ENCODE measurements at places on chromosomes 7 and 10. TPM values are rescaled to one million over a fixed set of nuclear protein-coding genes. Genes with fewer than 3 reads are reported as not detected.

Gene LIPA
- 194 TPM for polyA plus RNA-seq

Gene EPDR1
- 5.8 TPM for polyA plus RNA-seq

Gene GPR37
- polyA plus RNA-seq = 2.2 TPM

Gene SYT15
- polyA plus RNA-seq = 2.5 TPM

Gene FLNC
- polyA plus RNA-seq = 53.3 TPM

Gene WNT8B
- 0.09 TPM for polyA plus RNA-seq

Gene GLI3
- 5.4 TPM for polyA plus RNA-seq

Gene NKX2-3
- polyA plus RNA-seq = 22.1 TPM

Gene CUZD1
- 0.90 TPM for polyA plus RNA-seq

Gene ENTPD1
- polyA plus RNA-seq = 21.3 TPM

GRCh38 chr10:35471435-35471834, 133.7 kb upstream of the GJD4 start:
- H3K36me3 ChIP-seq = no peaks in the 10 kb centered on the region
- H3K4me3 ChIP-seq = no peak overlapping the region
- H3K27ac ChIP-seq = no peak overlapping the region
- H3K27me3 ChIP-seq = no peaks in the 10 kb centered on the region
- DNase-seq = no peak
- no peaks in the 10 kb centered on the region for H3K4me1 ChIP-seq

GRCh38 chr7:6107924-6108323, 76.7 kb downstream of the ANKRD61 start:
- H3K27ac ChIP-seq = no peak overlapping the region
- H3K36me3 ChIP-seq = peaks cover 14% of the 10 kb centered on the region
- DNase-seq = no peak
- no peaks in the 10 kb centered on the region for H3K27me3 ChIP-seq
- H3K4me3 ChIP-seq = no peak overlapping the region

DNA sequence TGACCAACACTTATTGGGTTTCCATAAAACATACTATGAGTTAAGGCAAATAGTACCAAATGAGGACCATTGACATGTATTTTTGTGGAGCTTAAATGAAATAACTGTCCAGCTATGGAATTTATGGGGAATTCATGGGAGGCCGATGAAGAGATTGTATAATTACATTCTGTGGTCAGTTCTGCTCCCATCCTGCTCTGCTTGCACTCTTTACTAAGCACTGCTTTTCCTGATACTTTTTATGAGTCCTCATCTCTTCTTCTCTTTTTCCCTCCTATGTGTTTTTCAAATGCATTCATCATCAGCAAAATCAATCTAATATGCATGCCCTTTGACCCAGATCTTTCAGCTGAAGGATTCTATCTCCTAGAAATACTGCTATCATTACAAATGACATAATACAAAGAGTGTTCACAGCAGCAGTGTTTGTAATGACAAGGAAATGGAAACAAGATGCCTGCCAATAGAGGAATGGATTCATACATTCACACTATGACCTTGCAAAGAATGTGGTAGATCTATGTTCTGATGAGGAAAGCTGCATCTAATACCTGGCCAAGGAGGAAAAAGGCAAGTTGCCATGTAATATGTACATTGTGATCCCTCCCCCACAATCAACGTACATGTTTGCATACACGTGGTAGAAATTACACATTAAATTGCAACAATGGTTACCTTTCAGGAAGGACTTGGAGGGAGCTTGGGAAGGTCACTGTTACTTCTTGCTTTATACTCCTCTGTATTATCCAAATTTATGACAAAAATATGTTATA, 73.9 kb downstream of the PCGF5 start:
- DNase-seq = no peak
- no peaks in the 10 kb centered on the region for H3K36me3 ChIP-seq
- H3K4me1 ChIP-seq = peaks cover 6% of the 10 kb centered on the region
- no peak overlapping the region for H3K4me3 ChIP-seq

GRCh38 chr7:136956232-136956631, 87.8 kb downstream of the CHRM2 start:
- no peaks in the 10 kb centered on the region for H3K36me3 ChIP-seq
- no peaks in the 10 kb centered on the region for H3K4me1 ChIP-seq
- H3K4me3 ChIP-seq = no peak overlapping the region
- H3K27me3 ChIP-seq = no peaks in the 10 kb centered on the region
- DNase-seq = no peak

DNA sequence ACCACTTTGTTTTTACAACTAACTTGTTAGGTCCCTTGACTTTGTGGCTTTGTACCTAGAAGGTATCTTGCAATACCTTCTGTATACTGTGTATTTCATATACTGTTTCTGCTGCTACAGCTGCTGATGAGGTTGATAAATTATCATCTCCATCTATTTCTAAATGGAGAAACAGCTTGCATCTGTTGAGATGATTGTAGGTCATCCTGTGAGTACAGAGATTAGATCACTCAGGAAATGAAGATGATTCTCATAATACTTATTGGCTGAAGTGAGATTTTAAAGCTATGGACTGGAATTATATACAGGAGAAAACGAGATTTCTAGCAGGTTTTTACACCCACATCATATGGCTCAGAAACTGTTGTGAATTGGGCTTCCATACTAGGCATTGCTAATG, 280.5 kb downstream of the KCND2 start:
- H3K36me3 ChIP-seq = no peaks in the 10 kb centered on the region
- H3K4me1 ChIP-seq = no peaks in the 10 kb centered on the region
- H3K27me3 ChIP-seq = no peaks in the 10 kb centered on the region
- H3K27ac ChIP-seq = no peak overlapping the region

DNA sequence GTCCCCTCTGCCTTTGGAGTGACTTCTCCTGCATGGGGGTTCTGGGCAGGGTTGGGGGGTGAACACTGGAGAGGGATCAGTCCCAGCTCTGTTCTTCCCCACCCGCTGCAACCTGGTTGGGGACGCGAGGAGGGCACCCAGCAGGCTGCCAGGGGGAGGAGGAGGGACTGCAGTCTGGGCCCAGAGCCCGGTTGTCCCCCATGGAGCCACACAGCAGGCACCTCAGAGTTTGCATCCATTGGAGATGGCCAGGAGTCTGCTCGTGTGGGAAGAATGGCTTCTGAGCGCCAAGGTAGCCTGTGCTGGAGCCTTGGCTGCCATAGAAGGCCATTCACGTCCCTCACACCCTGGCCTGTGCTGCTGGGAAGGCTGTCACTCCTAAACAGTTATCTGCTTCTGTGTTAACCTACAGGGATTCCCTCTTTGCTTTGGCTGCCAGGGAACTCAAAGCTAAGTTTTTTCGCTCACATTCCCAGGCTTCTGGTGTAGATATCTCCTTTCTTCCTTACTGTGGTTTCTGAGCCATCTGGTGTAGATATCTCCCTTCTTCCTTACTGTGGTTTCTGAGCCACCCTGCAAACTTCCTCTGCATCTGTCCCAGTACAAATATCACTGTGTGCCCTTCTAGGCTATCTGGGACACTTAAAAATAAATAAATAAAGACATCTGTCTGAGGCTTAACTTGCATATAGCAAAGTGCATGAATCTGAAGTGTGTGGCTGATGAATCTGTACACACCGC, 133.7 kb downstream of the LHPP start:
- H3K4me3 ChIP-seq = no peak overlapping the region
- no peaks in the 10 kb centered on the region for H3K27me3 ChIP-seq
- no peak overlapping the region for H3K27ac ChIP-seq
- H3K4me1 ChIP-seq = peaks cover 7% of the 10 kb centered on the region

- no peak for DNase-seq
- H3K4me1 ChIP-seq = no peaks in the 10 kb centered on the region
- H3K36me3 ChIP-seq = no peaks in the 10 kb centered on the region
Measured at GRCh38 chr7:120053390-120053961, 219.5 kb upstream of the KCND2 start.

- peak; percentile 100 for DNase-seq
- H3K27ac ChIP-seq = peak within 1 kb of the TSS; percentile 93
- no peaks in the 10 kb centered on the region for H3K27me3 ChIP-seq
- peaks cover 10% of the 10 kb centered on the region for H3K4me1 ChIP-seq
- H3K36me3 ChIP-seq = peaks cover 19% of the 10 kb centered on the region
Measured at GRCh38 chr7:25125137-25125946, at the start of gene CYCS. Gene CYCS, minus strand, starts transcription at chr7:25125260. Its CDS starts 1,141 bp downstream, at chr7:25124119.

GRCh38 chr10:86018735-86019058, 347.9 kb downstream of the GRID1 start:
- H3K36me3 ChIP-seq = no peaks in the 10 kb centered on the region
- no peak for DNase-seq
- no peak overlapping the region for H3K4me3 ChIP-seq
- H3K27ac ChIP-seq = no peak overlapping the region

- H3K36me3 ChIP-seq = no peaks in the 10 kb centered on the region
- no peaks in the 10 kb centered on the region for H3K4me1 ChIP-seq
- no peaks in the 10 kb centered on the region for H3K27me3 ChIP-seq
- no peak overlapping the region for H3K27ac ChIP-seq
- H3K4me3 ChIP-seq = no peak overlapping the region
Measured at GRCh38 chr10:85967594-85967993, 399.0 kb downstream of the GRID1 start.

GRCh38 chr10:5481121-5481520, 18.2 kb downstream of the CALML5 start:
- H3K4me1 ChIP-seq = no peaks in the 10 kb centered on the region
- H3K27me3 ChIP-seq = no peaks in the 10 kb centered on the region
- H3K36me3 ChIP-seq = no peaks in the 10 kb centered on the region
- H3K4me3 ChIP-seq = no peak overlapping the region

- H3K4me1 ChIP-seq = no peaks in the 10 kb centered on the region
- no peak overlapping the region for H3K27ac ChIP-seq
- no peaks in the 10 kb centered on the region for H3K36me3 ChIP-seq
- no peak overlapping the region for H3K4me3 ChIP-seq
- no peak for DNase-seq
Measured at GRCh38 chr7:104656467-104656866, 328.1 kb downstream of the LHFPL3 start.

DNA sequence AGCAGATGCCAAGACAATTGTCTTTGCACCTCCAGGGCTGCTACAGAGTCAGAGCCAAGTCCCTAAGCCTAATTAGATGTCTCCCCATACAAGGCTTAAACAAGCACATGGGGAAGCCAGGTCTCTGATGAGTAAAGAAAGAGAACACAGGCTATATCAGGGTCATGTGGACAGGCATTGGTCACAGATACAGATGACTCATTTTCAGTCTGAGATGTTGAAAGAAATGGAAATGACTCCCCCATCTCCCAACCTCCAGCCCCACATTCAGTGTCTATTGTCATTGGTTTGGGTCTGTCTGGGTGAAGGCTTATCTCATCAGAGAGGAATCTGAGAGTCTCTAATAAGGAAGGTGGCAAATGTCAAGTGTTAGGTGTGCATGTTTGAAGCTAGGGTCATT, 290.1 kb upstream of the KIAA1217 start:
- no peak overlapping the region for H3K27ac ChIP-seq
- no peaks in the 10 kb centered on the region for H3K36me3 ChIP-seq
- H3K4me1 ChIP-seq = no peaks in the 10 kb centered on the region
- DNase-seq = no peak

GRCh38 chr7:95062901-95063300, 155.5 kb downstream of the PPP1R9A start:
- H3K27me3 ChIP-seq = no peaks in the 10 kb centered on the region
- H3K36me3 ChIP-seq = no peaks in the 10 kb centered on the region
- no peaks in the 10 kb centered on the region for H3K4me1 ChIP-seq
- DNase-seq = no peak
- no peak overlapping the region for H3K27ac ChIP-seq
- H3K4me3 ChIP-seq = no peak overlapping the region

DNA sequence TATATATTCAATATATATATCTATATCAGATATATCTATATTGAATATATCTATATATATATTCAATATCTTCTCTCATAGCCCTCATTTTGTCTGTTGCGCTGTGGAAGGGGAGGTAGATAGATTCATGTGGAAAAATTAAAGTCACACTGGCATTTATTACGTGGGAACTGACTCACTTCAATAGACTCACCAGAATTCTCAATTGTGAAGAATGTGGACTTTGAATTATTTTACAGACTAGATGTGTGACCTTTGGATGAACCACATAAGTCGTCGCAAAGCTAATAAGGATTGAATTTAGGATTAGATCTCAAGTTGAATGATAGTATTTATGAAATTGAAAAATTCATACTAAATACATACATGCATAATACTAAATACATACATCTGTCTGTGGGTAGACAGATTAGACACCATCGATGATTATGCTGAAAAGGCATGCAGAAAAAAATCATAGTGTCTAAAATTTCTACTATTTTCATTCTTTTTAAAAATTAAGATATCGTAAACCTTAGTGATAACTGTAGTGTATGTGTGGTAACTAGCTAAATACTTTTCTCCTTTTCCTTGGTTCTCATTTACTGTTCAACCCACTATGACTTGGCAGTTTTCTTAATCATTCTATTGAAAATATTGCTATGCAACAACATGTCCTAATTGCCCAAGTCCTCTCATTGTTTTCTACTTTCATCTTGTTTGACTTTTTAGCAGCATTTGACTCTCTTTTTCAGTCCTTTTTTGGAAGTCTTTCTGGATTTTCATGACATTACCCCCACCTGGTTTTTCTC, 61.8 kb upstream of the A1CF start:
- H3K27ac ChIP-seq = no peak overlapping the region
- H3K4me1 ChIP-seq = peaks cover 4% of the 10 kb centered on the region
- H3K27me3 ChIP-seq = no peaks in the 10 kb centered on the region
- DNase-seq = peak; percentile 42
- no peaks in the 10 kb centered on the region for H3K36me3 ChIP-seq

DNA sequence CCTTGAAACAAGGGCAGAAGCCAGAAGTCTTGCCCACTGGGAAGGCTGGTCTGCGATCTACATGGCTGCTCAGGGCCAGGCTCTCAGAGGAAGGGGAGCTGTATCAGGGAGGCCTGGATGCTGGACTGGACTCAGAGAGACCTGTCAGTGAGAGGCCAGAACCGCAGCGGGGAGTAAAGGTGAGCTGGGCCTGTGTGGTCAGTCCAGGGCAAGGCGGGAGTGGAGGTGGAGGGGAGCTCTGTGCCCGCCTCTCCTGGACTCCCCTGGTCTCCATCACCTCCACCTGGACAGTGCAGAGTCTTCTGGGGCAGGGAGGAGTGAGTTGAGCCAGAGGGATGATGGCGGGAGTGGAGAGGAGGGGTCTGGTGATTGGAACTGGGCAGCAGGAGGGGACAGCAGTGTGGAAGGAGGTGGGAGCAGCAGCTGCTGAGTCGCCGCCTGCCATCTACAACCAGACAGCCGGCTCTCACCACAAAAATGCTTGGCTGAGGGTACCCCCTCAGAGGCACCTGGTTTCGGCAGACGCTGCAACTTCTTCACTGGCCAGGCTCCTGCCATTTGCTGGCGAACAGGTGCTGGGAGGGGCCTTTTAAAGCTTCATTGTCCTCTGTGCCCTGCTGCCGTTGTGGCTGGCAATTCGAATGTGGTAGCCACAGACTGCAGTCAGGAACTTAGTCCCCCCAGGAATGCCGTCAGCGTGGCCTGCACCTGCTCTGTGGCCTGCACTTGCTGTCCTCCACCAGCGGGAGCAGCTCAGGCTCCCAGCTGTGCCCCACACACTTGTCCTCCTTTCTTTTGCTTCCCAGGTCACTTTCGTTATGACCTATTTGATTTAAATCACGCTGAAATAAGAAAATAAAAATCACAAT, 3.5 kb downstream of the RASSF4 start:
- H3K27ac ChIP-seq = no peak overlapping the region
- no peak overlapping the region for H3K4me3 ChIP-seq
- no peaks in the 10 kb centered on the region for H3K36me3 ChIP-seq
- H3K4me1 ChIP-seq = peaks cover 54% of the 10 kb centered on the region
